ENCODE measurements at places on chromosomes 13 and 19.

GRCh38 chr13:94033830-94034642 lies 445.4 kb downstream of the DCT start:
- DNase-seq: no peak

- DNase-seq: no peak
These were observed 11.9 kb upstream of the KIR2DL4 start for GRCh38 chr19:54791476-54791875.

GRCh38 chr19:34676697-34677385 lies at the start of gene SCGB2B2:
Gene SCGB2B2 (minus strand): TSS chr19:34677159. CDS start chr19:34594563, 82,596 bp downstream.
- peak; percentile 79 for DNase-seq

DNA sequence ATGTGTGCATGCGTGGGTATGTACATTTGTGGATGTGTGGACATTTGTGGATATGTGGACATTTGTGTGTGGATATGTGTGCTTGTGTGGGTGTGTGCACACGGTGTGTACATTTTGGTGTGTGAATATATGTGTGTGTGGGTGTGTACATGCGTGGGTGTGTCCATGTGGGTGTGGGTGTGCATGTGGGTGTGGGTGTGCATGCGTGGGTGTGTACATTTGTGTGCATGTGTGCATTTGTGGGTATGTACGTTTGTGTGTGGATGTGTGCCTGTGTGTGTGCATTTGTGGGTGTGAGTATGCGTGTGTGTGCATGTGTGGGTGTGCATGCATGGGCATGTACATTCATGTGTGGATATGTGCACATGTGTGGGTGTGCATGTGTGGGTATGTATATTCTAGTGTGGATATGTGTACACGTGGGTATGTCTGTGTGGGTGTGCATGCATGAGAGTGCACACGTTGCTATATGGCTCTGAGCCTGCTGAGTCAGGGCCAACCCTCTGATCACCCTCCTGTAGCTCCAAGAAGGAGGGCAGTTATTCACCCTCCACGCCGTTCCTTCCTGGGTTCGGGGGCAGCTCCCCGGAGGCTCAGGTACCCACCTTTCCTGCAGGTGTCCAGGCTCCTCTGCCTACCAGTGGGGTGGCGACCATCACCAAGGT lies 20.3 kb downstream of the COMP start:
- no peak for DNase-seq

GRCh38 chr19:52524086-52524485 lies 3.4 kb upstream of the ZNF808 start:
- no peak for DNase-seq

DNA sequence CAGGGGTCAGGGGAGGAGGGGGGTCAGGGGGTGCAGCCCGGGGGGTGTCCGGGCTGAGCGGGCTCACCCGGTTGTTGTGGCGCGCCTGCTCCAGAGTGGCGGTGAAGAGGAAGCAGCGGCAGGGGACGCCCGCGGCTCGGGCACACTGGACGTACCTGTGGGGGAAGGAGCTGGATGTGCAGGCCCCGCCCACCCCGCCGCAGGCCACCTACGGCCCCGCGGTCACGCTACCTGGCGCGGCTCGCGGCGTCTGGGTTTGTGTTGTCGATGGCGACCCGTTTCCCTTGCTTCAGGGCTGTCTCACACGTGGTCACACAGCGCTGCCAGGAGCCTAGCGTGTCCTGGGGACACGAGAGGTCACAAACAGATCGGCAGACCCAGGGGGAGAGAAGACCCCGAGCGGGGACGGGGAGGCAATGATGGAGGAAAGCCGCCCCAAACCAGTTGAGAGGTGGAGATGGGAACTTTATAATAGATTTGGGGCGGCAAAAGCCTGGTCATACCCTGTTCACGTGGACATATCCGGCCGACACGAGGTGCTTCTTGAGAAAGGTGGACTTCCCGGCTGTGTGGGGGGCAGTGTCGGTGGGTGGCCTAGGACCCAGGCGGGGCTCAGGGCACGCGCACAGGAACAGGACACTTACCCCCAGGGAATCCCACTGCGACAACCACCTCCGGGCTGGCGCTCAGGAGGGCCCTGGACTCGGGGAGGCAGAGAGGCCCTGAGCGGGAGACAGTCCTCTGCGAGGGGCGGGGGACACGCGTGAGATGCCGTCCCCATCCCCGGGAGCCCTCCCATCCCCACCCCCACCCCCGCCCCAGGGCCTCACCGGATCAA lies 5.6 kb downstream of the PNKP start:
- no peak for DNase-seq

DNA sequence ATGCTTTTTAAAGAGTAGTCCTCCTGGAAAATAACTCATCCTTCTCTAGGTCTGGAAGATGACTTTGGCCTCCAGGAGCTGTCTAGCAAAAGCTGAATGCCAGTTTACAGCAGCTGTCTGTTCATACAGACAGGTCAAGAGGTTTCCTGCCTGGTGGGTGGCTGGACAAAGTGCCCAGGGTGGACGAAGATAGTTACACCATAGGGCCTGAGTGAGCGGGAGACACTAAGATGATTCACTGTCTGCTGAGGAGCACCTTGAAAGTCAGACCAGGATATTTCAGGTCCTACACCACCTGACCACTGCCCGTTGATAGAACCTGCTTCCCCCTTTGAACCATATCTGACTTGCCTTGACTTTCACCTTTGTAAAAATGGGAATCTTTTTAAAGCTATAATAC lies 49.2 kb upstream of the RCBTB2 start:
- DNase-seq: no peak

- DNase-seq: no peak
These were observed 511.9 kb upstream of the KLF12 start for GRCh38 chr13:74646091-74646490.

- DNase-seq: no peak
These were observed 58.8 kb downstream of the GGACT start for GRCh38 chr13:100529666-100530377.

DNA sequence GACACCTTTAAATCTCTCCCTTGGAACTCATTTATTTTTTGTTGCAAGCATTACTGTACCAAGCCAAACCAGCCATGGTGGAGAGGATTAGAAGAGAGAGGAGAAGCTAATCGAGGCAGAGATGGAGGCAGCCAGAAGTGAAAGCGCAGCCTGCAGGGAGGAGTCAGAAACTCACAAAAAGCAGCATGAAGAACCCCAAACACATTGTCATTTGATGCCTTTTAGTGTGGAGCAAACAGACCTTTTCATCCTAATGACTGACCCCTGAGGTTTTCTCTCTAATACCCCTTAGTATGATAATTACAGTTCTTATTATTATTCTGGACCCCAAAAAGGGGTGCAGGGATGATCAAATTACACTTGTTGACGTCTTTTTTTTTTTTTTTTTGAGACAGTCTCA lies 62.5 kb downstream of the TNFRSF19 start:
- no peak for DNase-seq

DNA sequence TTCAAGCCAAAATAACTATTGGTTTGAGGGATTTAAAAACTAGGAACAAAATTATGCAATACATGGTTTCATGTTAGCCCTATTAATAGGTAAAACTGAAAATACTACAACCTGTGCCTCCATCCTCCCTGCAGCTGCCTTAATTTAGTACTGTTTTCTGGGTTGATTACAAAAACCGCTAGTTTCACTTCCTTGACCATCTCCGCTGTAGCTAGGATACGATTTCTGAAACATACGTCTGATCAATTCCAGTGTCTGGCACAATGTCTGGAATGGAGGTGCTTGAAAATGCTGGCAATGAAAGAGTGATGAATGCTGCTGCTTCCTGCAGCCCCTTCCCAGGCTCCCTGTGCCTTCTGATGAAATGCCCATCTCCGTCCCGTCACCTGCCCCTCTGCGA lies 273.5 kb downstream of the SHISA2 start:
- no peak for DNase-seq

DNA sequence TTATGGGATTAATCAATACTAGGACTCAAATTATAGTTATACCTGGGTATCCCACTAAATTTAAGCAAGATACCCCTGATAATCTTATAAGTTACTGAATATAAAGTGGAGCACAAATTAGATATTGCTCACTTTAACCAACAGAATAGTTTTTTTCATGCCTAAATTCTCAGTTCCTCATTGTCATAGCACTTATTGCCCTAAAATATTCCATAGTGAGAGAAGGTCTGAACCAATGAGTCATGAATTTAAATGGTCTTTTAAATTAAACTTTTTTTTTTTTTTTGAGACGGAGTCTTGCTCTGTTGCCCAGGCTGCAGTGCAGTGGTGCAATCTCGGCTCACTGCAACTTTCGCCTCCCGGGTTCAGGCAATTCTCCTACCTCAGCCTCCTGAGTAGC lies 42.4 kb downstream of the ZNF136 start:
- DNase-seq: no peak

- DNase-seq: no peak
These were observed 20.6 kb downstream of the PCDH8 start for GRCh38 chr13:52827839-52828238.

DNA sequence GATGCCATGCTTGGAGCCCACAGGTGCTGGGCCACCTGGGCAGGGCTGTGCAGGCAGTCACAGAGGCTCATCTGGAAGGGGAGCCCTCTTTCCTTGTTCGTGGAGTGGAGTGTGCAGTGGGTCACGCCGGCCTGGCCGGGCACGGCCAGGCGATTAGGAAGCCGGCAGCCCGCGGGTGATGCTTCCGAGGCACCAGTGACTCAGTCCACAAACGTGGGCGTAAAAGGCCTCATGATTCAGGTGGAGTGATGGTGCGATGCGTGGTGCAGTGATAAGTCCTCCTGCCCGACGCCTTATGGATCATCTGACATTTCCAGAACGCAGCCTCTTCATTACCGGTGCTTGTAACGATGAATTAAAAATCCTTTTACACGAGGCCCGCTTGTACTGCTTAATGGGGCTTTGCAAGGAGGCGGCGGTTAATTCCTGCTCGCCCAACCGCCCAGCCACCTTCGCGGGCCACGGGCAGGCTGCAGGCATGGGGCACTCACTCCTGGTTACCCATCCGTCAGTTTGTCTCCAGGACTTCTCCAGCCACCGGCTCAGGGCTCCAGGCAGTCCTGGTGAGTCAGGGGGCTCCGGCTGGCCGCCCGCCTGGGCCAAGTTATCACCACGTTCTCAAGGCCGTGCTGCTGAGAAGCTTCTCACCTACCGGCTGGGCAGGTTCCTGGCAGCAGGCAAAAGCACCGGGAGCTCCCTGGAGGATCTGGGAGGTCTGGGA lies 172.4 kb downstream of the KDM4B start:
- DNase-seq: no peak

DNA sequence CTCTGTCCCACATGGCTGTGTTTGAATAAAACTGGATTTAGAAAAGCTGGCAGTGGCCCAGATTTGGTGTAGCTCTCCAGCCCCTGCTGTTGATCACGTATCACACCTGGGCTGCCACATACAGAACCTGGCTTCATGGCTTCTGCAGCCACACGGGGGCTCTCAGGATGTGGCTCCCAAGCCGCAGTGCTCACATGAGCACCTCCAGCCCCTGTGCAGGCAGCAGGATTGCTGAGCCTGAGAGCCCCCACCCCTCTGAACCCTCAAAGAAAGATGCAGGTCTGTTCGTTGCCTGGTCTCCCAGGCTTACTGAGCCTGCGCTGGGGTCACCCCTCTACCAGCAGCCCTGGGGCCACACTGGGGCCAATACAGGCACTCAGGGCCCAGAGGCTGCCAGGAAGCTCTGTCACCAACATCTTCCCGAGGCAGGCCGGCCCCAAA lies 2.7 kb downstream of the PLEKHF1 start:
- DNase-seq: no peak

DNA sequence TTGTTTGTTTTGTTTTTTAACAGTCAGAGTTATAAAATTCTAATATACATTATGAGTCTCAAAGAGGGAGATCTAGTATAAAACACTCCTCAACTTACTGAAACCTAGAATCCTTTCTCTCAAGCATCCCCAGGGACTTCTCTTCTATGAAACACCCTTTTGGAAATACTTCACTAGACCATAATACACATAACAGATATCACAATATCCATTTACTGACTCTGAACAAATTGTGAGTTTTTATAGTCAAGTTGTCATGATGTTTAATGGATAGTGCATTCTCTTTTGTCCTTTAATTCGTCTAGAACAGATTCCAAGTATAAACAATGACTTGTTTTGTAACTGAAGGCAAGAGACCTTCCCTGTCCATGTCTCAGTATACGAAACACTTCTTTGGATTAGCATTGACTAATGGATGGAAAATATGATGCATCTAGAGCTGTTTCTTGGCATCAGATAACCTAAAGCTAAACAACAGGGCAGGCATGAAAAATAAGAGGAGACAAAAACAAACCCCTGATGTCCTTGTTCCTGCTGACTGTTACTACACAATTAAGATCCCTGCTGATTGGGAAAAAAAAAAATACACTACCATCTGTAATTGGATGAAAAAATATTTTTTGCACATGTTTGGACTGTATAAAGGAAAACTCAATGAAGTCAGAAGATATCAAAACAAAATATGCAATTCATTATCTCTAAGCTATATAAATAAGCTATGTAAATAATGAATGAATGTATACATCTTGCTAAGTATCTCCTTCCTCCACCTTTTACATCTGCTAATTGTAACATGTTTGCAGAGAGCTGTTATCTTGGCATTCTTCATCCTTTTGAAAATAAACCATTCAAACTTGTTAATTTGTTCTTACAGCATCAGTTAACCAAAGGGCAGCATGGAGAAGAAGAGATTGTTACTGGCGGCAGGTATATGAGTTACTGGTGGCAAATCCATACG lies 214.2 kb downstream of the LACC1 start:
- DNase-seq: no peak

DNA sequence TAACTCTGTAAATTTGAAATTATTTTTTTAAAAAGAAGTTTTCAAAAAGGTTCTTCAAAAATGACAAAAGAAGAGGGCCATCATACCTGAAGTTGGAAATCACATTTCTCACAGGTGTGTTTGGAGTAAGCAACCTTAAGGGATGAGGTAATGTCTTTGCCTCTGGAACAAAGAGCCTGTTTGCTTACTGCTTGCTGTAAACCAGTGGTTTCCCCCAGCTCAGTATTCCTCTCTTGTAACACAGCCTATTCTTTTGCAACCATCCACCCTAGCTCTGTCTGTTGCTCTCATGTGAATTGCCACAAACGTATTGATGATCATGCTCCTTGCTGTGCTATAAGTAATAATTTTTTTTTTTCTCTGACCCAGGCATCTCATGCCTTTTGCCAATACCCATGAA lies 38.1 kb downstream of the UCHL3 start:
- DNase-seq: no peak

DNA sequence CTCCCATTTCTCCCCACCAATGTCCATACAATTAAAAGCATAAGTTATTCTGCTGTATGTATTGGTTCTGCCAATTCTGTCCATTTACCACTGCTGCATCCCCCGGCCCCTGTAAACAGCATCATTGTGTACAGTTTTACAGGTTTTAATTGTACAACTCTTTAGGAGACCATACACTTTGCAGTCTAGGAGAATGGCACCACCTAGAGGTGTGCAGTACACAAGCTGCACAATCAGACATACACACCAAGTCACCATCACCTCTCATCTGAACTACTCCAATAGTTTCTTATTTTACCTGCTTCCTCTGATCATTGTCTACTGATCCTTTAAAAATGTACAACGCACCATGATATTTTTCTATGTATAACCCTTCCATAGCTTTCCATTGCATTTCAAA lies 855.9 kb upstream of the KLHL1 start:
- DNase-seq: no peak
